ENCODE measurements at places on chromosomes 12 and 14.

GRCh38 chr12:52691076-52691840, 11.1 kb upstream of the KRT1 start:
- no peak for DNase-seq

DNA sequence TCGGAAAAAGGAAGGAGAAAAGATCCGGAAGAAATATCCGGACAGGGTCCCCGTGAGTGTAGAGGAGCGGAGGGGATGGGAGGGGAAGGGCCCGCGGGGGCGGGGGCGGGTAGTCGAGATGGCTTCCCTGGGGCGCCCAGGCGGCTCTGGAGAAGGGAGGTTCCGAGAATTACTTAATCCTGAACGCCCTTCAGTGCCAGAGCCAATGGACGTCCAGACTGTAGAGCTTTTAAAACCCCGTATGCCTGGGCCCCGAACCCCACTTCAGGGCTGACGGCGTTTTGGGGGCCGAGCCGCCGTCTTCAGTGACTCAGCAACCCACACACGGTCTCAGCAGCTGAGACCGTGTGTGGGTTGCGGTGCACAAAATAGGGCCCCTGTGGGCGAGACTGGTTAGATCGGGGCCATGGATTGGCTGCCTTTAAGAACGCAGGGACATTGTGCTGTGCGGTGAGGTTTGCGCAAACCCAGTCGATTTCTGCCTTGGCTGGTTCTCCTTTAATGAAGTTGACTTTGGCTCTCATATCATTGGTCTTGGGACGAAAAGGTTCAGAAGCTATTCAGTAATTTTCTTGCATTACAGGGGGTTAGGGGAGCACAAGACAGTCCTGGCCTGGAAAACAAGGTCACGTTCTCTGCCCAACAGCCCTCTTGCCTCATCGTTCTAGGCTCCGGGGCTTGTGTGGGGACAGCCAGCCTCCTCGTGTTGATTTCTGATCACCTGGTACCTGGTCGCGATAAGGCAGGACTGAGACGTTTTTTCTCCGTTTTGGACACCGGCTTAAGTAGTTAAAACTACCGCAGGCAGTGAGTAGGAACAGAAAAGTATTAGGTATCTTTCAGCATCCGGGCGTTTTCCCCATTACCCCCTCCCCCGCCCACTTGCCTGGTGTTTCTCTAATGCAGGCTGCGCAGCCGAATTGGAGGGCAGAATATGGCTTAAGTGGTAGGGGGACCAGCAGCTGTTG, 775 bp downstream of the GABARAPL1 start:
- peak; percentile 82 for DNase-seq

DNA sequence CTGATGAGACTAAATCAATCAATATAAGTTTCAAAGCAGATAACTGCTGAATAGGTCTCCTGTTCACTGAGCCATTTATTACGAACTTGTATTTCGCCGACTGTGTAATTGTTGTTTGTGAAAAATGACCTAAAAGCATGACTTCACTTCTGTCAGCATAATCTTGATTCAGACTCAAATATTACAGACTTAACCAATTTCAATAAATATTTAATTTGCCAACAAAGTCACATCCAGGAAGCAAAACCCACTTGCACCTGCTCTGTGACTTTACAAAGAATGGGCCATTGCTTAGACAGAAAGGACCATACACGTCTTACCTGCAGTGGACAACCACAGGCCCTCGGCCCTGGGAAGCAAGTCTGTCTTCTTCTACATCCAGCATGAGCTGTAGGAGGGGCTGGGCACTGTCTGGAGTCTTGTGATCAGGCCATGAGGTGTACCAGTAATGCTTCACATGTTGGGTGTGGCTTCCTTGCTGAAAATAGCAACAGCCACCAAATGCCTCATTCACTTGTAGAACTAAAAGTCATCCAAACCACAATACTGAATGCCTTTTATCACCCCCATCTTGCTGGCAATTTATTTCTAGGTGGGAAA, 23.5 kb upstream of the PTPRB start:
- peak; percentile 52 for DNase-seq

GRCh38 chr12:57726151-57726883, 12.2 kb downstream of the AGAP2 start:
- DNase-seq, result peak; percentile 80

DNA sequence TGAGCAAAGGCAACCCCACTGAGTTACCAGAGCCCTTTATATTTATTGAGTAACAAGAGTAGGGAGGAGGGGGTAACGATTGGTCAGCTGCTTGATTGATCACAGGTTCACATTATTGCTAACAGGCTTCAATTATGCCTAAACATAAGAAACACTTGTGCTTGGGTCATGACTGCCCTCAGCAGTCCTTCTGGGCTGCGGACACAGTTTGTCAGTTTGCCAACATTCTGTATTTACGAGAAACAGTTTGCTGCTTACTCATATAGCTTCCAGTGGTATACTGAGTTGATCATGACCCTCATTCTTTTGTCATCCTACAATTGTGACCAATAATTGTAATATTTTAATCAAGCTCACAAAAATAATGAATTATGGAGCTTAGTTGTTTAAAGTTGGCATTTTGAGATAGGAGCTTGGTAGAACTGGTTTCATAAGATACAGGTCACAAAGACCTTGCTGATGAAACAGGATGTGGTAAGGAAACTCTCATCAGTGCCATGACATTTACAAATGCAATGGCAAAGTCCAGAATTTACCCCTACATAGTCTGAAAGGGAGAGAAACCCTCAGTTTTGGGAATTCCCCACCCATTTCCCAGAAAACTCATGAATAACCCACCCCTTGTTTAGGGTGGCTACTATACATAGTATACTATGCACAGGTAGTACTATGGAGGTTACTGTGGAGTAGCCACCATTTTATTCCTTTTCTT, 1421.0 kb upstream of the FLRT2 start:
- no peak for DNase-seq

DNA sequence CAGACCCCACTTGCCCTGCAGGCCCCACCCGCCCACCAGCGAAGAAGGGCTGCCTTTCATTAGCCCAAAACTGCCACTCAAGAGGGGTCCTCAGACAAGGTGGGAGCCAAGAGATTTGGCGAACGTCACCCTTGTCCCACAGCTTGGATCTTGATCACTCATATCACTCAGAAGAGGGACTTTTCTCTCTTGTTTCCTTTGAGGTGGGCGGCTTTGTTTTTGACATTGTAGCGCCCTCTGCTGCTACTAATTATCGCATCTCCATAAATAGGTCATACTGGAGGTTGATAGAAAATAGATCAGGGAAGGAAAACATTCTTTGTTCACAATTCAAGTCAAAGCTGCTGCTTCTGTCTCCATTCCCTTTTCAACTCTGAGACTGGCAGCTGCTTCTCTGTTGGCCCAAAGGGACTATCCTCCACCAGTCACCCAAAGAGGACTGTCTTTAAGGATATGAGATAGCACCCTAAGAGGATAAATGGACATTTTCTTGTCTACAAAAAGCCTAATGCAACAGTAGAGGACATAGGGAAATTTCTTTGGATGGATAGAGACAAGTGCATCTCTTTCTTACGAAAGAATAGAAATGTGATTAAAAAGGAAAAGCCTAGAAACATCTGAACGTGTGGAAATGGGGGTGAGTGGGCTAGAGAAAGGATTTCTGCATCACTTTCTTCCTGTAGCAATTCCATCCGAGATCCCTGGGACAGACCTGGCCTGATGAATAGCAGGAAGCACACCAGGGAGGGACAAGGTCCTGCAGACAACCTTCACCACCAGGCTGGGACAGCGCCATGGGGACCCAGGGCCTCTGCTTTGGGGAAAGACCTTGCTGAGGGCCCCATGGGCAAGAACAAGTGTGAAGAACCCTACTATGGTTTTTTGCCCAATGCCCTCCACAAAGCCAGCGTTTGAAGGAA, 115.8 kb downstream of the DAD1 start:
- DNase-seq, result peak; percentile 64

DNA sequence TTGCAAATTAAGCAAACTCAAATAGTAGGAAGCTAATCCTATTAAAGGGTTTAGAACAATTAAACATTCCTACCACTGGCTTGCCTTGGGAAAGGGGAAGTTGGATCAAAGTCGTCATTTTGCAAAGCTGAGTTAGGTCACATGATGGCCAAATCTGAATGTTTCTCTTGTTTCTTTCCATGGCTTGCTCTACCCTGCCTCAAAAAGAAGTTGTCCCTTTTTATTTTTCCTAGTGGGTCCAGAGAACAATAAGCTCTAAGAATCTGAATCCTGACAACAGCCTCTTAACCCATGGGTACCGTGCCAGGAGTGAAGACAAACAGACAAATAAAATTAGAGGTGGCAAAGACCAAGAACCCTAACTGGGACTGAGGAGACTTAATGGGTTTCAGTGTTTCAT, 26.2 kb upstream of the NPFF start:
- peak; percentile 25 for DNase-seq
